RKO (cell line): ENCODE measurements at places on chromosomes 3 and 15.
A peak's percentile ranks its signal among the peaks of the same experiment; 100 is the strongest.

DNA sequence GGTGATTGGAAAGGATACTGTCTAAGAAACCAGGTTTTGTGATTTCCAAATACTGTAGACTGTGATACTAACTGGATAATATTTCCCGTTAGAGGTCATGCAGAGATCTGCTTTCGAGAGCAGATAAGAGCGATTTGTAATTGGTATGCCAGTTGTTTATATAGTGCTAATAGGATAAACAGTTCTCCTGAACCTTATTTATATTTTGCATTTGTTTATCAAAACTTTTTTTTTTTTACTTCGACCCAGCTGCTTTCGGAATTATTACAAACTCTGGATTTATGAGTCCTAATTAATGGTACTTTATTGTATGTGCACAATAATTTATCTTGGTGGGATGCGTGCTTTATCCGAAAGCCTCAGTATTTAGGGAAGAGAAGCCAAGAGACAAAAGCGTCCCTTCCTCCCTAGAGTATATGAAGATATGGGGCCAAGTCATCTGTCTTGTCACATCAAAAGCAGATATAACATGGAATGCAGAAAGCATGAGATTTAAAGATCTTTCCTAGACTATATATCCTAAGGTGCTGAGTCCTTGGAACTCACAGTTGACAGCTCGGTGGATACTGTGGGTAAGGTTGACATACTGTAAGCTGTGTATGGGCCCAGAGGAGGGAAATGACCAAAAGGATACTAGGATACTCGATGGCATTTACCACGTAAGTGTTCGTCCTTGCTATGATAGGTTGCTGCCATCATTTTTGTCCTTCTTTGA is 62.2 kb downstream of the SMAD6 start:
- DNase-seq: no peak

DNA sequence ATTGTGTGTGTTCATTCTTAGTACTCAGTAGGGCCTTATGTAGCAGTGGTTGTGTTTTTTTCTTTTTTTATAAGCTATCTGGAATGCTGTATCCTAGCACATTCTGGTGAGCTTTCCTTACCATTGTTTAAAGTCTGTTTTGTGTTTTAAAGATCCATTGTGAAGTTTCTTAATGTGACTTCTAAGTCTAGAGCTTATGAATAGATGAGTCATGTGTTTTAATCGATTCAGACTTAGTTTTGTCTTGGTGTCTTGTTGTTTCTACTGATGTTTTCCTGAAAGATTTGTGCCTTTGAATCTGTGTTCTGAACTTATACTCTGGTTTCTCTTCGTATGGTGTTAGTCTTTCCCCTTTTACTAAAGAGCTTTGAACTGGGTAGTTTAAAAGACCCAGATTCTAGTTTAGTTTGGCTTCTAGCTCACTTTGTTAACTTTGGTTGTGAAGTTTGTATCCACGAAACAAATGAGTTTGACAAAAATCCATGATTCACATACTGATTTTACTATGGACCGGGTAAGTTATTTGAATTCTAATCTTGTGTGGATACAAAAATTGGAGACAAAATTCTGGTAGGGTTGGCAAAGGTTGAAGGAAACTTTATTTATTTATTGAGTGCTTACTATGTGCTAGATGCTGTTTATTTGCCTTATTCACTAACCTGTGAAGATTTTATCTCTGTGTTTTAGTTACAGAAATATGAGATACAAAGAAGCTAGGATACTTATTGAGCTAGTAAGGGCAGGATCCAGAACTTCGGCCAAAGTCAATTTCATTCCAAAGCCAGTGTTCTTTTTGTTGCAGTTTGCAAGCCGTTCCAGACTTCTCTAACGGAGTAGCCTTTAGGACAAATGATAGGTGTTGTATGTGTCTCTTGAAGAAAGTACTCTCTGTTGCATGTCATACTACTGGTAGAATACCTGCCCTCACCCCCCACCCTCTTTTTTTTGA is 24.8 kb downstream of the AKAP13 start:
- DNase-seq: no peak

GRCh38 chr3:21435871-21436270 is 315.1 kb downstream of the ZNF385D start:
- DNase-seq: peak; percentile 88

DNA sequence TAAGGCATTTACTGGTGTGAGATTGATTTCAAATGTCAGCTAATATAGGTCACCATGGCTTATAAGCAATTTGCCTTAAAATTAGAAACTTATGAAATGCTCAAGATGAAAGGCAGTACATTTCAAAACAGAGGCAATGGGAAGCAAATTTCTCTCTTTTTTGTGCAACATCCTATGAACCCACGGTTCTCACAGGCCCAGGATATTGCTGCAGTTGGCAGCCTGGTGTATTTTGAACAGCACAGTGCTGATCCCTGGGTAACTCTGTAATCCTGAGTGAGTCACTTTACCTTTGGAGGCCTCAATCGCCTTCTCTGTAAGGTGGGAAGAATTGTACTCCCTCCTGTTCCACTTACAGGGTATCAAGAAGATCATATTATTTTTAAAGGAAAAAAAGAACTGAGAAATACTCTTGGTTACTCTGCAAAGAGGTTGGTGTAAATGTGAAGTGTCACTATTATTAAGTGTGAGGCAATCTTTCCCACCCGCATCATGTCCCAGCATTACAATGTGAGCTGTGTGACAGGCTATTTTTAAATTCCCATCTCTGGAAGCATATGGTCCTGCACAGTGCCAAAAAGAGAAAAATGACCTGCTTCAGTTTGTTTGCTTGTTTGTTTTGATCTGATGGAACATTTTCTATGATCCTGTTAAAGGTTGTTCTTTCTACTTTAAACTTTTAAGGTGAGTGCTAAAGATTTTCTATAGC is 190.1 kb upstream of the LPP start:
- no peak for DNase-seq

- no peak for DNase-seq
These were observed 667.4 kb downstream of the NTRK3 start for GRCh38 chr15:87589134-87589533.

DNA sequence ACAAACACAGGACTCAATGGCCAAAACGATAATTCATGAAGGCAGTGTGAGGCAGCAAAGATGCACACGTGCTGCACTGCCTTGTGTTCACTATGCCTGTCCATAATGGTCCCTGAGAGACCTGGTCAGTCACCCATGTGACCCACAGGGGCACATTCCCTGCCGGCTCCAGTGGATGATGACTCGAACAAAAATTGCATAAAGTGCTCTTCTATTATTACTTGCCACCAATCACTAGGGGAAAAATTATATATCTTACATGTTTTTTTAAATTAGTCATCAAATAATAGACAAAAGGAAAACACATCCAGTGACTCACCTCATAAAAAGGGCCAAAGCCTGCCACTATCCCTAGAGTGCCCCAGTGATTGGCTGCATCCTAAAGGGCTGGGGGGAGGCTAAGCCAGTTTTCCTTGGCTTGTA is 47.5 kb downstream of the UBP1 start:
- DNase-seq: peak; percentile 59

- no peak for DNase-seq
These were observed 74.9 kb upstream of the SKOR1 start for GRCh38 chr15:67750371-67750770.

DNA sequence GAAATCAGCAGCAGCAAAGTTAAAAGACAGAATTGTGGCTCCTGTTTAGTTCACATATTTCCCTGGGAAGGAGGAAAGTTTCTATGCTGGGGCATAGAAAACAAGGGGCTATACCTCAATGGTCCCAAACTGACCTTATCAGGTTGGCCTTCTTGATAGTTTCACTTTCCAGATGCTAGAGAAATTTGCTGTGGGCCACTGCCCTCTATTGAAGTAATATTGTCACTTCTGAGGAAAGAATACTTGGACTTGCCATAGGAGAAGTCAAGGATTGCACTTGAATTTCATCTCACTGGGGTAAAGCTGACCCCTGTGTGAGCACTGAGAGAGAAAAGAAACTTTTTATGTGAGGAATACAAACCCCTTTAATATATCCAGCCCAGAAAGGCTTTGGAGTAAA is 49.3 kb upstream of the XCR1 start:
- DNase-seq: peak; percentile 25

- DNase-seq: no peak
These were observed 5.2 kb upstream of the CD200R1 start for GRCh38 chr3:112980080-112980479.

- no peak for DNase-seq
These were observed 105.9 kb downstream of the LMLN start for GRCh38 chr3:198065897-198066296.

- DNase-seq: no peak
These were observed 176.9 kb upstream of the STT3B start for GRCh38 chr3:31355807-31356206.

DNA sequence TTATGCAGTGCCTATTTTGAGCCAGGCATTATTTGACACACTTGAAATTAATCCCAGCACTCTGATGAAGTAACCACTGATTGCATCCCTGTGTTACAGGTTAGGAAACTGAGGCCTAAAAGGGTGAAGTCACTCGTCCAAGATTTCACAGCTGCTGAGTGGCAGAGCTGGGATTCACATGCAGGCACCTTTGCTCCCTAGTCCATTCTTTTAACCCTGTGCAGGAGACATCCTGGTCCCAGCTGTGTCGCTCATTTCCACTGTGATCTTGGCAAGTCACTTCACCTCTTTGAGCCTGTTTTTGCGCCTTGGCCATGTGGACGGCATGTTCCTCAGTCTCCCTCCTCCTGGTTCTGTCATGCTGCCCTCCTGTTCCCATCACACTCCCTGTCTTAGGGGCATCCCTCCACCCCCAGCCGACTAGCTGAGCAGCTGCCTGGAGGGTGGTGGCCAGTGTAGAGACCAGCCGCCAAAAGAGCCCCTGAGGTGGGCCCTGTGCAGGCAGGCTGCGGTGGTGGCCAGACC is 70.6 kb downstream of the SMAD6 start:
- no peak for DNase-seq

DNA sequence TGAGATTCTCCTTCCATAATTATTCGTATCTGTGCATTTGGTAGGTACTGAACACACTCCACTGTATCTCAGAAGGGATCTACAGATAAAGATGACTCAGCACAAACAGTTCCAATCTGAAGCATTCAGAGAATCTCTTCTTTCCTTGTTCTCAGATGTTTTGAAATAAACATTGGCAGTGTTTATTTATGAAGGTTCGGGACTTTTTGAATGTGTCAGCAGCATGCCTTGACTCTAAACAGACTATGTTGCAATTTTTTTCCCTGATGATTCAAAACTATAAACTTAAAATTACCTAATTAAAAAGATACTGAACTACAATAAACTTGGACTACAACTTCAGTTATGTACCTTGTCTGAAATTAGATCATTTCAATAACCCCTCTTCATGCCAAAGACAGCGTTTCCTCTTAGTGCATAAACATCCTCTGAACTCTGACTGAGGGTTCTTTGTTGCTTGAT is 612.9 kb upstream of the TBL1XR1 start:
- DNase-seq: no peak

DNA sequence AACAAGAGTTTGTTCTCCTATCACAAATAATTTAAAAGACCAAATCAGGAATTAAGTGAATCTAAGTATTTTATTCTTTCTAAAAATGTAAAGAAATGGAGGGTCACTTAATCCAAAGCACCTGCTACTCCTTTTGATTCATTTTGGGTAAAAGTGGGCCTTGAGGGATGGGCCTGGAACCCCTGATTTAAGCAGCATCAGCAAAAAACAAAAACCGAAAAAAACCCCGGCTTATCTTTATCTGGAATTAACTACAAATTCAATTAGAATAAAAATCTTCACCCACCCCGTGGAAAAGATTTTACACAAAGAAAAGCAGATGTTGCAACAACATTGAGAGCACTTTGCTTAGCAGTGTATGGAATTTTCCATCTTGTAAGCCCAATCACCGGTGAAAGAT is 1018.2 kb downstream of the MCTP2 start:
- no peak for DNase-seq

- no peak for DNase-seq
These were observed 66.5 kb downstream of the RBMS3 start for GRCh38 chr3:29347412-29347811.

- DNase-seq: no peak
These were observed 878 bp upstream of the RAD51 start for GRCh38 chr15:40693904-40694687.

DNA sequence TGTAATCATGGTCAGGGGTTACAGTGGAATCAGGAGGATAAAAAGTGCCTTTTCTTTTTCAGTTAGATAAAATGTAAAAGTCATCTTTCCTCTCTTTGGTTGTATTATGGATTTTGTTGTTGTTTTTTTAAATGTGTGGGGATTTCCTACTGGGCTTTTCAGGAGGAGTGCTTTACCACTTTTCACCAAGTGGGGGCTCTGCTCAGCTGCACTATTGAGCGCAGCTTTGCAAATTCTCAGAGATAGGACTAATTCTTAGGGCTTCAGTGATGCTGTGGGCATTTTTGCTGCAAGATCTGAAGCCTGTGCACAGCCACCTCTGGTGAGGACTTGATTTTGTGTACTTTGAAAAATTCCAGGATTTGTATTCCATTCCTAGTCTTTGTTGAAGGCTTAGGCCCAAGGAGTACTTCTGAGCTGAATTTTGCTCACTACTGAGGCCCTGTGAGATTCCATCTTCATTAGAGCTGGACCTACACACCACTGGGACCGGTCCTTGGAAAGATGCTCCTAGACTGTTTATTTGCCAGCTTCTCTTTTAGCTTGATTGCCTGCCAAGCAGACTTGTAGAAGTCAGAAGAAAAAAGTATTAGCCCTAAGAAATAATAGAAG is 7.5 kb downstream of the GNB5 start:
- DNase-seq: no peak

- no peak for DNase-seq
These were observed 33.1 kb downstream of the IL1RAP start for GRCh38 chr3:190546881-190547510.
